ENCODE measurements at places on chromosomes 4 and X.

- DNase-seq = no peak
These were observed 69.3 kb upstream of the UGT2B7 start for GRCh38 chr4:69026974-69027373.

- no peak for DNase-seq
These were observed 35.1 kb upstream of the TACR3 start for GRCh38 chr4:103754844-103755243.

GRCh38 chr4:183074288-183074990 is 24.6 kb upstream of the WWC2 start:
- DNase-seq = no peak

GRCh38 chr4:62285026-62285425 is 1084.9 kb downstream of the ADGRL3 start:
- no peak for DNase-seq

DNA sequence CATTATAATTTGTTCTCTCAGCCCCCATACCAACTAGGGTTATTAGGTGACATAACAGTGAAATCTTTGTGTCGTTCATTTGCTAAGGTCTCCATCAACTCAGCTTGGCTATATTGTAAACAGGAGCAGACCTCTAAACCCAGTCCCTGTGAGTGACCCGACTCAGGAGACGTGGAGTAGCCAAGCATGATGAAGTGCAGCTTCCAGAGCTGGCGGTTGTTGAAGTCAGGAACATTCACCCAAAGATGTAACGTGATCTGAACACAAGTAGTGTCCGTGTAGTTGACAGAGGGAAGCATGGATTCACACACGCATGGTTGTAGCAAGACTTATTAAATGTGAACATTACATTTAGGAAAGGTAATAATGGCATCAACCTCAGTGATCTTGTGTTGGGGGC is 102.3 kb downstream of the FAM193A start:
- no peak for DNase-seq

DNA sequence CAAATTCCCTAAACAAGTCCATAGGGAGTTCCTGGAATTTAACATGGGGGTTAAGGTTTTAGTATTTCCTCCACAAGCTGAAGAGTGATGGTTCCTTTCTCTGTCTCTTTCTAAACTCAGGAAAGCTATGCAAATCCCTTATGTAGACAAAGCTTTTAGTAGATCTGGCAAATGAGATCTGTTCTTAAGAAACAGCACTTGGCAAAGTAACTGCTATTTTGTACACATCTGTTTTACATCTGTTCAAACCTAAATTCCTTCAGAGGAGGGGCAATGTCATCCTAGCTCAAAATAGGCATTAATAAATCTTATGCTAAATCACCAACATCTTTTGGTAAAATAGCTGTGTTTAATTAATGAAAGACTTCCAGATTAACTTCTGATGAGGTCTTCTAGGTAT is 137.8 kb upstream of the TBC1D9 start:
- DNase-seq = no peak

DNA sequence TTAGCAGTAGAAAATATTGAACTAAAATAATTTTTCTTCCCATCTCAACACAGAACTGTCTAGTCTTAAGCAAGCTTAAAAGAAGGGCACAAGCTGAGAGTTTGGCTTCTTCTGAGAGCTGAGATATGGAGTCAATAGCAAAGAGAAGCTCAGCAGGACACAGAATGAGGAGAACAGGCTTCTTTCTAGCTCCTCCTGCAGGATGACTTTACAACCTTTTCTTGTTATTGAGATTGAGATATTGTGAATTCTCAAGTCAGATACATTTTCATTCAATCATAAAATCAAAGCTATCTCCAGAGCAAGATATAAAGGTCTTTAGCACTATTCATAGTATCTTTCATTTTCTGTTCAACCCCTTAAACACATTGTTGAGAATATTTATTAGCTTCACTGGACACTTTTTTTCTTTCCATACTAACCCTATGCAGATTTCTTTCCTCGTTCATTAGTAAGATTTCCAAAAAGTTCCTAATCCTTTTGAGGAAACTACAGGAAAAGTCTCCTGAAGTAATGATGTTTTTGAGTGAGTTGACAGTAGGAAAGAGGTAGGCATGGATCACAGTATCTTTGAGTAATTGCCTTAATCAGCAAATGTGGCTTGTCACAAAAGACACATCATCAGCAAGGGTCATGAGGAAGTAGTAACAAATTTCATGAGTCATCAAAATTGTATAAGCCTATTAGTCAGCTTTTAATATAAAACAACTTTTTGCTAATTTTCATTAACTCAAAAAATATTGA is 17.8 kb upstream of the CXCL3 start:
- no peak for DNase-seq

DNA sequence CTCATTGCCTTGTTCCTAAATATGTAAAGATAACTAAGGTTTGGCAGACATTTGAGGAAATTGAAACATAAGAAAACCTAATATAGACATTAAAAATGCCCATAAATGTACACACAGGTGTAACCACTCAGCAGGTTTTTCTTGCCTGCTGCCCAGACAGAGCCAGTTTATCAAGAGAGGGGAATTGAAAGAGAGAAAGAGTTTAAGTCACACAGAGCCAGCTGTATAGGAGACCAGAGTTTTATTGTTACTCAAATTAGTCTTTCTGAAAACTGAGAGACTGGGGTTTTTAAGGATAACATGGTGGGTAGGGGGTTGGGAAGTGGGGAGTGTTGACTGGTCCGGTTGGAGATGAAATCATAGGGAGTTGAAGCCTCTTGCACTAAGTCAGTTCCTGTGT is 119.0 kb downstream of the CFAP299 start:
- no peak for DNase-seq

GRCh38 chrX:141396536-141396935 is 154.2 kb upstream of the SPANXC start:
- DNase-seq = no peak

- DNase-seq = no peak
These were observed 599.1 kb downstream of the RPA4 start for GRCh38 chrX:97482666-97483300.

GRCh38 chrX:107707866-107708265 is 67.7 kb downstream of the TSC22D3 start:
- DNase-seq = no peak

DNA sequence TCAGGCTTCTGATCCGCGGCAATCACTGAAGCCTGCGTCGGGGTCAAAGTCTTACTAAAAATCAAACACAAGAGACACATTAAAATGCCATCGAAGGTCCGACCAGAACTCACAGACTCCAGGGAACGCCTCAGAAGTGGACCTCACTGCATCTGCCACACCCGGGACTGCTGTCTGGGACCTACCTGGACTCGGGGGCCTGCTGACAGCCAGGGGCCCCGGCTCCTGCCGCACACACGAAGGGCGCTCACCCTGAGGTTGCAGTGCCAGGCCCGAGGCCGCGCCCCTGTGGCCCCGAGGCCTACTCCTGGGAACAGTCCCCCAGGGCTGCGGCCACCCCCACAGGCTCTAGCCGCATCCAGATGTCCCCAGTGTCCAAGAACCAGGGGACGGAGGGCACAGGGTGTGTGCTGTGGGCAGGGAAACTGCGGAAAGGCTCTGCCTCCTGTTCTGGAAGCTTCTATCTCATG is 7.4 kb downstream of the CTBP1 start:
- no peak for DNase-seq

DNA sequence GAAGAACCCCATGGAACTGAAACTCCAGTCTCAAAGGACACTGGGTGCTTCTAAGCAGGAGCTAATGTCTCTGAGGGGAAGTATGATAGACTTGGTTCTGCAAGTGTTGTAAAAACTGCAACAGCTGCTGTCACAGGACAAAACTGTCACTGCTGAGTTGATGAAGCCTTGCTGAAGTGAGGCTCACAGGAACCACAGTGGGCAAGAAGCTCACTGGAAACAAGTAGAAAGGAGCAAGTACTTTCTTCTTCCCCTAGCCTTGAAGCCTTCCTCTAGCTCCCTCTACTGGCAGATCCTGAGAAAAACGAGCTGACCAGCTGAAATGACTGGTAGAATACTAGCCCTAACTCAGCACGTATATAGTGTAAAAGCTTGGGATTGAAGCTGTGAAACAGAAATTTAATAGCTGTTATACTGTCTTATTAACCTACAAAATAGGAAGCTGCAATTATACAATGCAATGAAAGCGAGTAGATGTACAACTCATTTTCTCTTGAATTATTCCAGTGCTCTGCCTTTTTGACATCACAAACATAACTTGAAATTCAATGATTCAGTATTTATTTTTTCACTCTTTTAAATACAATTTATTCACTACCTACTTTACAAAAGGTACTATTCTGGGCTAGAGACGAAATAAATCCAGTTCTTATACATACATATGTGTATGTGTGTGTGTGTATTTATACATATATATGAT is 91.4 kb downstream of the GABRB1 start:
- no peak for DNase-seq

DNA sequence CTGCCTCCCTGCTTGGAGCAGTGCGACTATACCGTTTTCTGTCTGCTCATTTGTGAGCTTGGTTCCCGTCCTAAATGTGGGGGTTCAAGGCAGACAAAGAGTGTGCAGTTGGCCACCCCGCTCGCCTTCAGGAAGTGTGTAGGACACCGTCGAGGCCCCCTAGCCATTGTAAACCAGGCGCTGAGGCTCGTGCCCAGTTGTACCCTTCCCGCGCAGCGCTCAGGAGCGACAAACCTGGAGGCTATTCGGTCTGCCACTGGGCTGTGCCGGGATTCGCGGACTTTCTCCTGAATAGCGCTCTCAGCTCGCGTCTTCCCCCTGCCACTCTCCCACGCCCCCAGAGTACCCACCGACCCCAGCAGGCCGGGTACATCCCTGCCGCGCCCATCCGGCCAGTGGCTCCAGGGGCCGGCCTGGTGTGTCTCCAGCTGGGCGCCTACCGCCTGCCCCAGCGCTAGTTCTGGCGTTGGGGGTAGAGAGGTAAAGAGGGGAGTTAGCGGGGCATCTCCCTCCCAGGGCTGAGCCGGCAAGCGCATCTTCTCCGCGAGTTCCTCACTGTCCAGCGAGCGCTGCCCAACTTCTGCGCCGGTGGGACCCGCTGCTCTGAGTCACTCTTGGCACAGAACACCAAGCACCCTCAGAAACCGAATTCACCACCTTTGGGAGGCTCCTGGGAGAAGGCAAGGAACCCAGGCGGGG is 880 bp upstream of the LONRF3 start:
- DNase-seq = no peak

DNA sequence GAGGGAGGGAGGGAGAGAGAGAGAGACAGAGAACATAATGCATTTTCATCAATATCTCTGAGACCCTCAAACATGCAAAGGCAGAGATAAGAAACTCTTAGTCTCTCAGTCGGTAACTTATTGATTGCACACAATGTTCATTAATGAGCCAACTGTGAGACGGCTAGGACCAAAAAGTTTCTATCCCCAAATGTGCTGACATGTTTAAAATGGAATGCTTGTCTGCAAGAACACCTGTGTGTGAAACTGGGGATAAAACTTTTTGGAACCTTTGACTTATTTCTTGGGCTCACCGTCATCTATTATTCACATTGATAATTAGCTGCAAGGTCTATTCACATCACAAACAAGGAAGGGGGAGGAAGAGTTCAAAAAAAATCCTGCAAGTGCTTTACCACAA is 477.9 kb downstream of the STIM2 start:
- DNase-seq = no peak

- DNase-seq = no peak
These were observed at the start of gene CYTL1 for GRCh38 chr4:5019274-5019673. TSS of gene CYTL1 (minus strand) at chr4:5019458. CDS start at chr4:5019445, 13 bp downstream.

DNA sequence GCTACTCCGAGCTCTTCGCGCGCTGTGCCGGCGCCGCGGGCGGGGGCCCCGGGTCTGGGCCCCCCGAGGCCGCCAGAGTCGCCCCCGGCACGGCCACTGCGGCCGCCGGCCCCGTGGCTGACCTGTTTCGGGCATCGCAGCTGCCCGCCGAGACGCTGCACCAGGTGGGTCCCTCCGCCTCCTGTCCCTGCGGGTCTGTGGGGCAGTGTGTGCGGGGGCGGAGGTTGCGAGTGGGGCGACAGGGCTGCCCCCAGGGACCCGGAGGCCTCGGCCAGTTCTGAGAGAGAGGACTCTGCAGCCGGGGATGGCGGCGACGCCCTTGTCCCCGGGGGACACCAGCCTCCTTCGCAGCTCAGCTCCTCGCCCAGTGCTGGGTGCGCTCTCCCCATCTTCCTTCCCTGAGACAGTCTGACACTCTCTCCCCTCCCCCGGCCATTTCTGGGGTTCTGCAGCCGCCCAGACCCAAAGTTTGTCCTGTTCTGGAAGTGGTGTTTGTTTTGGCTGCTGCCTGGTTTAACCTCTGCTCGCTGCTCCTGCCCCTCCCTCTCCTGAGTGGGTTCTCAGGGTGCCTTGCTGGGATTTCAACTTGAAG is 609 bp downstream of the REPS2 start:
- DNase-seq = no peak

DNA sequence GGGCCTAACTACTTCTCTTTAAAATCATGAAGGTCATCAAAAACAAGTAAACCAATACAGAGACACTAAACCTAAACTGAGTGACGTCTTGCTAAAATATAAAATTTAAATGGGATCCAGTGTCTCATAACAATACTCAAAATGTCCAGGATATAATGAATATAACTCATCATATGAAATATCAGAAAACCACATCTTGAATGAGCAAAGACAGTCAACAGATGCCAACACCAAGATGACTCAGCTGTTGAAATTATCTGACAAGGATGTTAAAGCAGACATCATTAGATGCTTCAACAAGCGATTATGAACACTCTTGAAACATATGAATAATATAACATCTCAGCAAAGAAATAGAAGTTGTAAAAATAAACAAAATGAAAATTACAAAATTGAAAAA is 8.3 kb downstream of the NAP1L2 start:
- DNase-seq = no peak

- no peak for DNase-seq
These were observed 28.1 kb upstream of the RASL11B start for GRCh38 chr4:52833941-52834525.

DNA sequence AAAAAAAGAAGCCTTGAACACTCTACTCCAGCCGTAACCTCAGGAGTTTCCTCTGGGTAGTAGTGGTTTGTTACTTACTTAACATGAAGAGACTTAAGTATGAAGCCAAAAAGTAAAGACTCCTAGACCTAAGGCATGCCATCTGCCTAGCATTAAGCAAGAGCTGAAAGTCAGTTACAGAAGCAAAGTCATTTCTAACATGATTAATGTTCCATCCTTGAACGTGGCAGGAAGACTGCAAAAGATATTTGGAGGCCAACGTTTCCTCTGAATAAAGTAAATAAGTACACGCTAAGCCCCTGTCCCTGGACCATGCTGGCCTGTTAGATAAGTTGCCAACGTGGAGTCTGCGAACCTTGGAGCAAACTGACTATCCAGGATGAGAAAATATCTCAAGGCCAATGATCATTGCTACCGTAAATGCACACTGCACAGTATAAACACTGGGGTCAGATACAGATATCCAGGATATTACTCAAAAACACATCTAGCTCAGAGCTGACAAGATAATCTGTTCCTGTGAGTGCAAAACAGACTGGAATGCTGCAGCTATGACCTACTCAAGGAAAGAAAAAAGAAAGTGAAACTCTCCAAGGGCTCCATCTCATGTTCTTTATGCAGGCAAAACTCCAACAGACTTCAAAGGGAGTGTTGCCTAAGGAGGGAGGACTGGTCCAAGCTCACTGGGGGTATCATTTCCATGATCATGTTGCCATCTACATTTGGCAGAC is 255.8 kb downstream of the COL25A1 start:
- DNase-seq = no peak

Data from stimulated activated CD8-positive, alpha-beta memory T cell treated with anti-CD3 and anti-CD28 coated beads, Interleukin-2, amount 100 ng/mL, for 1 hour (primary cell).